ENCODE measurements at places on chromosomes 2 and 18. TPM values are rescaled to one million over a fixed set of nuclear protein-coding genes. Genes with fewer than 3 reads are reported as not detected.

GRCh38 chr2:98269274-98269673, 77.0 kb upstream of the CNGA3 start:
- H3K27ac ChIP-seq = peak overlapping the region; percentile 37
- no peak for DNase-seq

DNA sequence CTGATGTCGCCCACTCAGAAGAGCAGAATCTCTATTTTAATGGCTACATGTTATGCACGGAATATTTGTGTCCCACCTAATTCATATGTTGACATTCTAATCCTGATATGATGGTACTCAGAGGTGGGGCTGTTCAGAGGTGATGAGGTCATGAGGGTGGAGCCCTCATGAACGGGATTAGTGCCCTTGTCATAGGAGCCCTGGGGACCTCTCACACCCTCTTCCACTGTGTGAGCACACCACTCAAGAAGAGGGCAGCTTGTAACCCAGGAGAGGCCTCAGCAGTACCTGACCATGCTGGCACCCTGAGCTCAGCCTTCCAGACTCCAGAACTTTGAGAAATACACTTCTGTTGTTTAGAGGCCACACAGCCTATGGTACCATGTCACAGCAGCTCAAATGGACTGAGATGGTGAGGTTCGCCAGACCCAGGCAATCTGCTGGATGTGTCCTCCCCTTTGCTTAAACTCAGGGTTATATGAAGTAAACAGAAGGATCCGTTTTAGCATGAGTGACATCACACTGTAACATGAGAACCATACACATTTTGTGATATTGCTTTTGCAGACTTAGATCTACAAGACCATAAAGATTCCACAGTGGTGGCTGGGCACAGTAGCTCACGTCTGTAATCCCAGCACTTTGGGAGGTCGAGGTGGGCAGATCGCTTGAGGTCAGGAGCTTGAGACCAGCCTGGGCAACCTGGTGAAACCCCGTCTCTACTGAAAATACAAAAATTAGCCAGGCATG, 48.7 kb downstream of the ATOH8 start:
- H3K27ac ChIP-seq = no peak overlapping the region
- H3K36me3 ChIP-seq = no peaks in the 10 kb centered on the region
- DNase-seq = no peak
- no peaks in the 10 kb centered on the region for H3K27me3 ChIP-seq
- H3K4me1 ChIP-seq = peaks cover 15% of the 10 kb centered on the region

- H3K27me3 ChIP-seq = peaks cover 2% of the 10 kb centered on the region
- DNase-seq = no peak
- H3K4me3 ChIP-seq = no peak overlapping the region
- H3K4me1 ChIP-seq = no peaks in the 10 kb centered on the region
Observed at GRCh38 chr2:21036708-21037670, 6.9 kb downstream of the APOB start.

- no peak for DNase-seq
- peaks cover 3% of the 10 kb centered on the region for H3K27me3 ChIP-seq
- no peak overlapping the region for H3K4me3 ChIP-seq
- H3K4me1 ChIP-seq = peaks cover 15% of the 10 kb centered on the region
- H3K36me3 ChIP-seq = no peaks in the 10 kb centered on the region
Observed at GRCh38 chr2:118813111-118813510, 34.3 kb downstream of the EN1 start.

GLB1L gene
- 9.4 TPM for total RNA-seq

EFHD1 gene
- total RNA-seq = 6.5 TPM

DNA sequence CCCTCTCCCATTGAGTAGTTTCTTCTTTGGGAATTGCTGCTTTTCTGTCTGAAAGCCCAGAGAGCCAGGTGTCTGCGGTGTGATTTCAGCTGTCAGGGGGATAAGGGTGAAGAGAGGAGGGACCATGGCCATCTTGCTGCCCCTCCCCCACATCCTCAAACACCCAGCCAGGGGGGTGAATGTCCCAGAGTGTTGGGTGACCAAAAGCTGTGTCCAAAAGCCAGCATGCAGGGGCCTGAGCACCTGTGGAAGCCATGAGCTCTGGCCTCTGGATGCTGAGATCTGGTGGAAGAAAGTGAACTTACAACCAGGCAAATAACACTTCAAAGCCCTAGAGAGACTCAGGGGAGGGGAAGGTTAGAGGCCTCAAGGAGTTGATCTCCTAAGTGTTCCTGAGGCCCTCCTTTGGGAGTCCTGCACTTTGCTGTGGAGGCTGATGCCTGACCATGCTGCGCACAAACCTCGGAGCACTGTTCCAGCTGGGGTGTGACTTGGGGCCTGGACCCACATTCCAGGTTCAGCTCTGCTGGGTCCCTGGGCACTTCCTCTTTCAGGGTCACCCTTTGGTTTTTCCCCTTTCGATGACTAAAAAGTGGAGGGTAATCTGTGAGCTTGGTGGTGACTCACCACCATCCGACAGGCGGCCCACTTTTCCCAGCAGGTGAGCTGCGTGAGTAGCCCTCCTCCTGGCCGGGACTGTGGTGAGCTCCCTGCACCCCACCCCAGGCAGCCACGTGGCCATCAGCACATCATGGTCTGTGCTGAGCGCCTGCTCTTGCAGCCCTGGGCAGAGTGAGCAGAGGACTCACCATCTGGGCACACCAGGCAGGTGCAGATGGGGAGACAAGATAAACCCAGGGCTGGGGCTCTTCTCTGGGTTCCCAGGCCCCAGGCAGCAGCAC, 66.8 kb upstream of the FOSL2 start:
- H3K4me1 ChIP-seq = peaks cover 24% of the 10 kb centered on the region
- DNase-seq = no peak
- H3K27me3 ChIP-seq = no peaks in the 10 kb centered on the region
- H3K4me3 ChIP-seq = no peak overlapping the region
- no peak overlapping the region for H3K27ac ChIP-seq
- H3K36me3 ChIP-seq = peaks cover 8% of the 10 kb centered on the region

CNGA3 gene
- 4.9 TPM for total RNA-seq

DNA sequence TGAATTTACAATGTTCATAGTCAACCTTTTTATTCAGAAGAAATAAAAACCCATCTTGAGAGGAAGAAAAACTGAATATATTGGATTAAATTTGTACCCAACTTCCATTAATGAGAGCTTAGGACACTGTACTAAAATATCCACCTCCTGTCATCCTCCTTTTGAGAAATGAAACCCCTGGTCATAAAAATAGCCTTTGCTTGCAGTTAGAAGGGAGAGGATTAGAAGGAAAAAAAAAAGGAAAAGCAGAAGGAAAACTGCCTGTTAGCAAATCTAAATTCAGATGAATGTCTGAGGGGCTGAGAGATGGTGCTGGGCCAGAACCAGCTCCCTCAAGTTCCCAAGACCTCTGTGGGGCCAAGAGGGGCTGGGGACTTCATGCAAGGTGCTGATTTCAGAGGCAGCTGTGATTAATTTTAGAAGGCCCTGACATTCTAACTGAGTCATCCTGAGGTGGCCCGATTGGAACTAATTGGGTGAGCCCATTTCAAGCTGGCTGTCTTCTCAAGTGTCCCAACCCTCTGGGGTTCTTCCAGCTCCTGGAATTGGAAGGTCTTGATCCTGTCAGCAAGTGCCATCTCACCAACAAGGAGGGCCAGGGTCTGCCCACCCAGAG, 38.4 kb upstream of the BIN1 start:
- H3K36me3 ChIP-seq = no peaks in the 10 kb centered on the region
- peaks cover 22% of the 10 kb centered on the region for H3K4me1 ChIP-seq
- H3K4me3 ChIP-seq = no peak overlapping the region
- H3K27me3 ChIP-seq = no peaks in the 10 kb centered on the region

- no peak overlapping the region for H3K27ac ChIP-seq
- no peaks in the 10 kb centered on the region for H3K27me3 ChIP-seq
- H3K4me3 ChIP-seq = no peak overlapping the region
Observed at GRCh38 chr18:9437021-9437437, 38.3 kb upstream of the RALBP1 start.

DNA sequence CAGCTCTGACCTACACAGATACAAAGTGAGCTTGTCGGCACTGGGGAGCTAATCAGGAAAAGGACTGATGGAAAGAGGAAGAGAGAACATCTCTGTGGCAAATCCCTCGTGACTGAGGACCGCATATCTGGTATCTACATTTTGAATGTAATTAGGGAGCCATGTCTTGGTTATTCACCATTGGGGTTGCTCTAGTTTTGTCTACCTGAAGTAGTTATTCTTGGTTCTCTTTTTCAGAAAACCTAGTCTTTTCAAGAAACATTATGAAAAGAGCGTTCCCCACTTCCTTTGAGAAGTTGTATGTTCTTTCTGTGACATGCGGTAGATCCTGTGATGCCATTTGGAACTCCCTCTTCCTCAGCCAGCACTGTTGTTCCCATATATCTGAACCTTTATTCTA, 104.4 kb downstream of the DOCK10 start:
- no peak for DNase-seq
- no peak overlapping the region for H3K4me3 ChIP-seq
- H3K27me3 ChIP-seq = no peaks in the 10 kb centered on the region
- H3K4me1 ChIP-seq = peaks cover 3% of the 10 kb centered on the region
- no peaks in the 10 kb centered on the region for H3K36me3 ChIP-seq
- H3K27ac ChIP-seq = no peak overlapping the region

DNA sequence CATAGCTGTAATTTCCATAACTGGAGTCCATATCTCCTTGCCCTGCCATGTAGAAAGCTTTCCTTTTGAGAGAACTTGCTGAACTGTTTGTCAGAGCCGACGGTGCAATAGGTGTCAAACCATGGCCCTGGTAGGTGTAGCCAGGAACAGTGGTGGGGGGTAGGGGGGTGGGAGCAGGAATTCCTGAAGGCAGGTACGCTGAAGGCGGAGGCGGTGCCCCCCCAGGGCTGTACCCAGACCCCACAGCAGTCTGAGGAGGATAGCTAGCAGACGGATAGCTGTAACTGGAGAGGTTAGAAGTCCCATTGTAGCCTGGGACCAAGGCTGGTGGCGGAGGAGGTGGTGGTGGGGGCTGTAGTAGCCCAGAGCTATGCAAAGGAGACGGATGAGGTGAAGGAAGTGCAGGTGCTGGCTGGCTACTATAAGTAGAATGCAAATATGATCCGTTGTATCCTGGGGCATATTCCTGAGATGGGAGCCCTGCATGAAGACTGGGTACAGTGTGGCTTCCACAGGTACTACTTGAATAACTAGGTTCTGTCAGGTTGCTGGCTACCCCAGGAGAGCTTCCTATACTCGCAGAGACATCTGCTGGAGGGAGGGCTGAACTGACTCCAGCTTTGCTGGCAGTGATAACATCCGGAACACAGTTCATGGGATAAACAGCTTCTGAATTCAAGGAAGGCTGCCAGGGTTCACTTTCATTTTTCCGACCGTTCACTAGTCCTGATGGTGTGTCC, 124.8 kb downstream of the FIGN start:
- peaks cover 3% of the 10 kb centered on the region for H3K36me3 ChIP-seq
- no peaks in the 10 kb centered on the region for H3K4me1 ChIP-seq
- H3K4me3 ChIP-seq = no peak overlapping the region
- H3K27me3 ChIP-seq = no peaks in the 10 kb centered on the region
- no peak overlapping the region for H3K27ac ChIP-seq
- DNase-seq = no peak

MOB4 gene
- total RNA-seq = 35.1 TPM

DNA sequence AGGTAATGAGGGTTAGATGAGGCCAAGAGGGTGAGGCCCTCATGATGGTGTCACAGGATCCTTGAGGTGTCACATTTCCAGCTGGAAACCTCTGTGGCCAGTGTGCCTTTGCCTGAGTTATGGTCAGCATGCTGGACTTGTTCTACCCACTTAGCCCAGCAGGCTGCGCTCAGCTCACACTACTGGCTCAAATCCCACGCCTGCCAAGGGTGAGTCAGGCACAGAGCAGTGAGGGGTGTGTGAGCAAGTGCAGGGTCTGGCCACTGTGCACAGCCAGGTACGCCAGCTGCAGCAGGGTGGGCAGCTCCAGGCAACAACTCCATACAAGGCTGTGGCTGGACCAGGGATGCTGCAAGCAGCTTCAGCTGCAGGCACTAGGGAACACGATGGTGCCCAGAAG, 616.6 kb upstream of the FSHR start:
- no peak for DNase-seq
- H3K27ac ChIP-seq = no peak overlapping the region

DNA sequence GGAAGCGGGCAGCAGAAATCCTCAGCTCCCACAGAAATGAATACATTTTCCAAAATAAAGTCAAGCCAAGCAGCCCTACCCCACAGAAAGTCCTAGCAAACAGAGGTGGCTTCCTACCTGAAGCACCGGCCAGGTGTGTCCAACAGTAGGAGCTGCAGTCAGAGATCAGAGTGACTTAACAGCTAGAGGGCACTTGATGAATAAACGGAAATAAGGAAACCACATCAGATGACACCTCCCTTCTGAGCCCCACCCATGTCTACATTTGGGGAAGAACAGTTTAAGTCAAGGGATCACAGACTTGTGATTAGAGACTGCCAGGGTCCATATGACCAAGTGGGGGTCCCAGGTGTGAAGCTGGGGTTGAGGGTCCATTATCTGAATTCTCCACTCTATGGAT, at the start of gene CXCR1:
Gene CXCR1 (minus strand): TSS at position 172 of the 400 bp plus-strand sequence. CDS start 1,751 bp downstream, outside the sequence.
- H3K4me3 ChIP-seq = no peak within 1 kb of the TSS
- H3K36me3 ChIP-seq = no peaks in the 10 kb centered on the region
- no peaks in the 10 kb centered on the region for H3K4me1 ChIP-seq
- no peaks in the 10 kb centered on the region for H3K27me3 ChIP-seq

- no peaks in the 10 kb centered on the region for H3K27me3 ChIP-seq
- no peak for DNase-seq
- no peak overlapping the region for H3K4me3 ChIP-seq
- H3K36me3 ChIP-seq = no peaks in the 10 kb centered on the region
Observed at GRCh38 chr2:12501469-12502158, 215.1 kb upstream of the TRIB2 start.

DNA sequence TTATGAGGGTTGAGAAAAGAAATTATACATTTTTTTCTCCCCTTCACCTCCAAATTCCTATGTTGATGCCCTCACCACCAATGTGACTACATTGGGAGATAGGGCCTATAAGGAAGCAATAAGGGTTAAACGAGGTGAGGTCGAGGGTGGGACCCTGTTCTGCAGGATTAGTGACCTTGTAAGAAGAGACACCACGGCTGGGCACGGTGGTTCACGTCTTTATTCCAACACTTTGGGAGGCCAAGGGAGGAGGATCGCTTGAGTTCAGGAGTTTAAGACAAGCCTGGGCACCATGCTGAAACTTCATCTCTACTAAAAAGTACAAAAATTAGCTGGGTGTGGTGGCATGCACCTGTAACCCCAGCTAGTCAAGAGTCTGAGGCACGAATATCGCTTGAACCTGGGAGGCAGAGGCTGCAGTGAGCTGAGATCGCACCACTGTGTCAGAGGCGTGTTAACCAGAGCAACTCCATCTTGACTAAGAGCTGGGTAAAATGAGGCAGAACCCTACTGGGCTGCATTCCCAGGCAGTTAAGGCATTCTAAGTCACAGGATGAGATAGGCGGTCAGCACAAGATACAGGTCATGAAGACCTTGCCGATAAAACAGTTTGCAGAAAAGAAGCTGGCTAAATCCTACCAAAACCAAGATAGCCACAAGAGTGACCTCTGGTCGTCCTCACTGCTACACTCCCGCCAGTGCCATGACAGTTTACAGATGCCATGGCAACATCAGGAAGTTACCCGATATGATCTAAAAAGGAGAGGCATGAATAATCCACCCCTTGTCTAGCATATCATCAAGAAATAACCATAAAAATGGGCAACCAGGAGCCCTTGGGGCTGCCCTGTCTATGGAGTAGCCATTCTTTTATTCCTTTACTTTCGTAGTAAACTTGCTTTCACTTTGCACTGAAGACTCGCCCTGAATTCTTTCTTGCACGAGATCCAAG, 77.0 kb downstream of the NCAPH start:
- H3K4me3 ChIP-seq = peak overlapping the region; percentile 13
- DNase-seq = no peak
- H3K4me1 ChIP-seq = peaks cover 38% of the 10 kb centered on the region
- H3K36me3 ChIP-seq = no peaks in the 10 kb centered on the region
- no peaks in the 10 kb centered on the region for H3K27me3 ChIP-seq
